Large intestine (tissue), 12 donors: ENCODE measurements at places on chromosomes 6 and 20. TPM values are rescaled to one million over a fixed set of nuclear protein-coding genes. Genes with fewer than 3 reads are reported as not detected.

The TNXB gene
- polyA plus RNA-seq, result 17.5 TPM

The EMILIN3 gene
- 4.0 TPM for polyA plus RNA-seq

The OR12D3 gene
- not detected for polyA plus RNA-seq

The PCK1 gene
- polyA plus RNA-seq, result 13.3 TPM

The LY6G5C gene
- 2.6 TPM for polyA plus RNA-seq

The DCDC2 gene
- polyA plus RNA-seq, result 8.3 TPM

The CMTR1 gene
- 33.1 TPM for polyA plus RNA-seq

- no peak overlapping the region for H3K4me3 ChIP-seq
- H3K27ac ChIP-seq, result peak overlapping the region; percentile 96
- no peaks in the 10 kb centered on the region for H3K27me3 ChIP-seq
- peaks cover 46% of the 10 kb centered on the region for H3K4me1 ChIP-seq
These were observed 23.7 kb upstream of the FUCA2 start for GRCh38 chr6:143535189-143535614.

DNA sequence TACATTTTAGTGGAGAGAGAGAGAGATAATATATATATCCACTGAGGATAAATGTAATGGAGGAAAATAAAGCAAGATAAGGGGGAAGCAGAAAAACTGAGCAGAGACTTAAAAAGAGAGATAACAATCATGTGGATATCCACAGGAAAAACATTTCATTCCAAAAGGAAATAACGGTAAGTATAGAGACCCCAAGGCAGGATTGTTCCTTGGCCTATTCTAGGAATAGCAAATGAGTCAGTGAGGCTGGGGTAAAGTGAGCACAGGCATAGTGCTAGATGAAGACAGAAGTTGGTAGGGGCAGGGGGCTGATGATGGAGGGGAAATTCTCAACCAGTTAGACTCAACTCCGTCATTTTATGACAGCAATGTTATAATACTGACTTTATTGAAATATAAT lies 11.2 kb downstream of the CDC40 start:
- DNase-seq, result no peak
- H3K4me1 ChIP-seq, result no peaks in the 10 kb centered on the region
- no peak overlapping the region for H3K4me3 ChIP-seq
- peaks cover 6% of the 10 kb centered on the region for H3K36me3 ChIP-seq
- no peaks in the 10 kb centered on the region for H3K27me3 ChIP-seq

GRCh38 chr6:18280084-18280483 lies 15.8 kb upstream of the DEK start:
- no peaks in the 10 kb centered on the region for H3K4me1 ChIP-seq
- DNase-seq, result no peak
- no peak overlapping the region for H3K4me3 ChIP-seq

DNA sequence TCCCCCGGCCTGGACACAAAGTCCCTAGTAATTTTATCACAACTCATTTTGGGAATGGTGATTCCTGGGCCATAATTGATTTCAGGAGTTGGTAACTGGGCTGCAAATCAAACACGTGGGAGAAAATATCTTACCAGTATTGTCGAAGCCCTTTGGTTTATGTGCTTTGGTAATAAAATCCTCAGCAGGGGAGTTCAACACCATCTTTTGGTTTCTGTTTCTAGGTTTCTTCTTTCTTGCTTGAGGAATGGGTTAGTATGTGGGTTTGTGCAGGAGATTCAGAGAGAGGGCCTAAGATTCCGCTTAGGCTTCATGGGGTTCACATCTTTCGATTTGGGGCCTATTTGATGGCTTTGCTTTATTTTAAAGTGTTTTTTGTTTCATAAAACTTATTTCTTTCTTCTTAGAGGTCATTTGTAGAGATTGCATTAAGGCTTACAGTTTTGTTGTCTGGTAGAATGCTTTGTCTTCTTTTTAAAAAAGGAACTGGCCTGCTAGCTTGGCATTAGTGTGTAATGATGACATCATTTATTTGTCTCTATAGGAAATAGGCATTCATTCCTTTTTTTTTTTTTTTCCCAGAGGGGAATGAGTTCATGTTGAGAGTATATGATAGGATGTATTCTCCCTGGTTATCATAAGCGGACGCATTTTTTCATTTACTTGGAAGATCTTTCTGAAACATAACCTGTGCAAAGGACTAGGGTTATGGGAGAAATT lies 45.8 kb downstream of the CYP24A1 start:
- H3K27ac ChIP-seq, result no peak overlapping the region
- no peaks in the 10 kb centered on the region for H3K36me3 ChIP-seq
- H3K27me3 ChIP-seq, result peaks cover 2% of the 10 kb centered on the region
- no peak overlapping the region for H3K4me3 ChIP-seq

GRCh38 chr20:41570557-41570956 lies 47.6 kb downstream of the CHD6 start:
- H3K36me3 ChIP-seq, result no peaks in the 10 kb centered on the region
- H3K4me3 ChIP-seq, result no peak overlapping the region
- no peak overlapping the region for H3K27ac ChIP-seq
- H3K4me1 ChIP-seq, result peaks cover 5% of the 10 kb centered on the region
- H3K27me3 ChIP-seq, result no peaks in the 10 kb centered on the region
- DNase-seq, result no peak

DNA sequence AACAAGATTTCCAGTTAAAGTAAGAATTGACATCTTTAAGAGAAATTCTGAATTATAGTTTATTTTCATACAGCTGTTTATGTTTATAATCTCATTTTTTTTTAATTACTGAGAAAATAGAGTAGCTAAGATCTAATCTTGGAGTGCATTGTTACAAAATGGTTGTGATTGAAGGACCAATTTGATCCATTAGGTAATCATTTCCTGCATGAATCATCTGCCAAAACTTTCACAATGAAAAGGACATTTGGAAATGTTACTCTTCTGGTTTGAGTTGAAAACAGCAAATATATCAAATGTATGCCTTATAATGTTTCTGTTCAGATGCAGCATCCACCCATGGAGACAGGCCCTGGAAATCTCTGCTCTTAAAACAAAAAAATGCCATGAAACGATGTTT lies 19.0 kb downstream of the TUBB2A start:
- H3K27me3 ChIP-seq, result no peaks in the 10 kb centered on the region
- peak overlapping the region; percentile 80 for H3K27ac ChIP-seq
- H3K4me3 ChIP-seq, result no peak overlapping the region
- H3K4me1 ChIP-seq, result peaks cover 31% of the 10 kb centered on the region

GRCh38 chr6:106620931-106621672 lies 8.2 kb downstream of the RTN4IP1 start:
- H3K4me1 ChIP-seq, result no peaks in the 10 kb centered on the region
- H3K4me3 ChIP-seq, result no peak overlapping the region
- H3K27me3 ChIP-seq, result no peaks in the 10 kb centered on the region
- DNase-seq, result no peak
- no peak overlapping the region for H3K27ac ChIP-seq

DNA sequence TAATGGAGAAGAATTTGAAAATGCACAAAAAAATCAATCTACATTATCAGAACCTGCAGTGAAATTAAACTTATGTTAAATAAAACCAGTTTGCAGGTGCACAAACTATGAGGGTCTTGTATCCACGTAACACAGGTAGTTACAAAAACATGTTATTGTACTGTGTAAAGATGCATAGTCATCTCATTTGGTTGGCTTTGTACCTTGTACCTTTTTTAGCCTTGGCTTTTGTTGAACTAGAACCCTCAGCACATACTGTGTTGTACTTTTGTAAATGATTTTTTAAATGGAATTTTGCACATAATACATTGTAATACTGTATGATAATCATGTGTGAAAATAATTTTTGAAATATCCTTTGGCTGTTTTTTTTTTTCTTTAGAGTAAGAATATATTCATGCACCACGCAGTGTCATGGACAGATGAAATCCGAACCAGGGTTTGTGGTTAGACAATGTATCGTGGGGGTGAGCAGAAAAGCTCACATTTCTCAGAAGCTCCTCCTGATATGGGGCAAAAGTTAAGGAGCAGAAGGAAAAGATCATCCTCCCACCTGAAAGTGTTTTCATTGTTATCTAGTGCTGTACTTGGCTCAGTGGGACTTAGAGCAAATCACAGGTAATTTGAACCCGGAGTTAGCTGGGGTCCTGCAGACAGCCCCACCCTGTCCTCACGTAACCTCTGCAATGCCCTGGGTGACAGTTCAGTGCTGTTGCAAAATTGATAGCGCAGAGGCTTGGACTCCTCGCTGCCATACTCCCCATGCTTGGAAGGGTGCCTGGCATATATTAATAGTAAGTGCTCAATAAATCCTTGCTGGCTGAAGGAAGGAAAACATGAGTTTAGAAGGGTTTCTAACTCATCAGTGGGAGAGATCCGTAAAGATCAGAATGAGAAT lies 14.8 kb upstream of the NAA20 start:
- H3K27me3 ChIP-seq, result no peaks in the 10 kb centered on the region
- H3K36me3 ChIP-seq, result peaks cover 45% of the 10 kb centered on the region
- H3K4me3 ChIP-seq, result no peak overlapping the region
- peak overlapping the region; percentile 29 for H3K27ac ChIP-seq

GRCh38 chr6:30006170-30007131 lies 54.6 kb upstream of the POLR1H start:
- H3K4me1 ChIP-seq, result peaks cover 16% of the 10 kb centered on the region
- H3K4me3 ChIP-seq, result peak overlapping the region; percentile 55
- no peaks in the 10 kb centered on the region for H3K36me3 ChIP-seq

- H3K36me3 ChIP-seq, result no peaks in the 10 kb centered on the region
- H3K4me1 ChIP-seq, result no peaks in the 10 kb centered on the region
- H3K4me3 ChIP-seq, result no peak overlapping the region
- no peak overlapping the region for H3K27ac ChIP-seq
- DNase-seq, result no peak
- H3K27me3 ChIP-seq, result peaks cover 11% of the 10 kb centered on the region
These were observed 112.4 kb downstream of the TAF4 start for GRCh38 chr20:61953037-61954021.

DNA sequence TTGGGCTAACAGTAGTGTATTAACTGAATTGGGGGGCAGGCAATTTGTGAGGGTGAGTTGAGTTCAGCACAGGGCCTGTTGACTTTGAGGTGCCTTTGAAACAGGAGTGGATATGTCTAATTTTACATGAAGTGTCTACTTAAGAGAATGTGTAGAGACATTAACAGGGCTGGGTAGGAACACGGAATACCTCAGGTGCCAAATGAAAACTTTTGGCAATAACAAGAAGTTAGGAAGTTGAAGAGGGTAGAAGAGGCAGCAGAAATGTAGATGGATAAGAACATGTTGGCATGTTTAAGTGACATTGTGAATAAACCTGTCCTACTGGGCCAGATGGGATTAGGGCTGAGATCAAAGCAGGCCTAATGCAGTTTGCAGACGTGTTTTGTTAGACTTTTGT lies 117.0 kb downstream of the SLC16A10 start:
- H3K27me3 ChIP-seq, result no peaks in the 10 kb centered on the region
- no peaks in the 10 kb centered on the region for H3K36me3 ChIP-seq
- DNase-seq, result no peak
- H3K27ac ChIP-seq, result no peak overlapping the region
- H3K4me1 ChIP-seq, result peaks cover 17% of the 10 kb centered on the region

DNA sequence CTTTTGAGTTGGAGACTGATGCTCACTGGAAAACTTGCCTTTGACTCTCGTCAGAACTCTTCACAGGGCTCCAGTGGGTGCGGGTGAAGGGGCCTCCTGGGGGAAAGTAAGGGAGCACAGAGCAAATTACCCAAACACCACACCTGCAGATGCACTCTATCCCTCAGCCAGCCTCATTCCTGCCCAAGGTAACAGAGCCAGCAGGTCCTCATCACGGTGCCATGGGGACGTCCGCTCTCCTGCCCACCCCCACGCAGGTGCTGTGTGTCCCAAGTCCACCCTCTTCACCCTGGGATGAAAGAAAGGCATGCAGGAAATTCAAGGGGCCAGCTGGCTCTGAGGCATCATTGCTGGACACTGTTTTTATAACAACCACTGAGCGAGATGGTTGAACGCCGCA lies 269.0 kb downstream of the SMOC2 start:
- no peak overlapping the region for H3K27ac ChIP-seq
- H3K4me3 ChIP-seq, result no peak overlapping the region
- H3K27me3 ChIP-seq, result peaks cover 24% of the 10 kb centered on the region
- DNase-seq, result no peak
- H3K4me1 ChIP-seq, result no peaks in the 10 kb centered on the region
- no peaks in the 10 kb centered on the region for H3K36me3 ChIP-seq

GRCh38 chr6:52511572-52512151 lies 65.2 kb downstream of the TRAM2 start:
- H3K36me3 ChIP-seq, result peaks cover 93% of the 10 kb centered on the region
- no peak overlapping the region for H3K4me3 ChIP-seq
- peak; percentile 62 for DNase-seq
- H3K27me3 ChIP-seq, result no peaks in the 10 kb centered on the region
- no peaks in the 10 kb centered on the region for H3K4me1 ChIP-seq

- peak overlapping the region; percentile 8 for H3K4me3 ChIP-seq
- no peaks in the 10 kb centered on the region for H3K27me3 ChIP-seq
- DNase-seq, result peak; percentile 77
- H3K4me1 ChIP-seq, result peaks cover 17% of the 10 kb centered on the region
- no peak overlapping the region for H3K27ac ChIP-seq
These were observed 9.6 kb upstream of the CPNE5 start for GRCh38 chr6:36848658-36849441.

GRCh38 chr20:19868441-19868840 lies 110.4 kb downstream of the RIN2 start:
- H3K4me1 ChIP-seq, result peaks cover 7% of the 10 kb centered on the region
- no peaks in the 10 kb centered on the region for H3K27me3 ChIP-seq
- H3K27ac ChIP-seq, result peak overlapping the region; percentile 47
- DNase-seq, result peak; percentile 88

DNA sequence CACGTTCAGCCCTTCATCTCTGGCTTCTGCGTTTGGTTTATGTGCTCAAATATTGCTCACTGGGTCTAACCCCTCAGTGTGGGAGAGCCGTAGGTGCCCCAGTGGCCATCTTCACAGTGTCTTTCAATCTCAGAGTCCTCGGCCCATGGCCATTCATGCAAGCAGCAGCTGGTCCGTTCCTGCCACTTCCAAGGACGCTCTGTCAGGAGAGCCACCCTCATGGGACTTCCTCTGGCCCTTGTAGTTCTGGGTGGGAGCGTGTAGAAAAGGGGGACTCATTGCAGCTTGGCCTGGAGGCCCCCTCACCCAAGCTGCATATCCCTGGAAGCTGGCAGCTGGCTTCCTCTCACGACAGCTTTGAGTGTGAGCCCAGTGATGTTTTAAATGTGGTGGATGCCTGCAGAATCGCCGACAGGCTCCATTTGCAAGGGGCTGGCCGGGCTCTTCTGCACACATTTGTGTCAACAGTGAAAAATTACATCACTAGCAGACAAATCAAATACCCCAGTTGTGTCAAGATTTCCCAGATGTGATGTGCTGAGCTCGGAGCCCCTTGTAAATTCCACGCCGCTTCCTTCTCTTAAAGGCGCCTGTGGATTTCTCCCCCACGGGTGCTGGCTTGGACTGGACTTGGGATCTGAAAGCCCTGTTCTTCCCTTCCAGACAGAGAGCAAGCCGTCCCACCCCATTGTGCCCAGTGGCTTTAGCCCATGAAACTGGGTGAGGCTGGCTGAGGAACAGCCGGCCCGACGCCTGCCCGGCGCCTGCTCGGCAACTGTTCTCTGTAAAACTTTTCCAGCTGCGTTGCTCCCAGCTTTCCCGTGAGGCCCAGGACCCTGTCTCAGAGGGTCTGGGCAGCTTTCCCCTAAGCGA lies 360.1 kb downstream of the TAF4 start:
- no peak overlapping the region for H3K4me3 ChIP-seq
- no peak overlapping the region for H3K27ac ChIP-seq
- H3K27me3 ChIP-seq, result no peaks in the 10 kb centered on the region
- no peaks in the 10 kb centered on the region for H3K36me3 ChIP-seq
- H3K4me1 ChIP-seq, result no peaks in the 10 kb centered on the region
- DNase-seq, result no peak
